ENCODE measurements at places on chromosomes 2 and 18. TPM values are rescaled to one million over a fixed set of nuclear protein-coding genes. Genes with fewer than 3 reads are reported as not detected.

SPDYA gene
- 0.87 TPM for total RNA-seq

- no peak for DNase-seq
These were observed 82.7 kb downstream of the AOX1 start for GRCh38 chr2:200668478-200668877.

NIF3L1 gene
- 37.4 TPM for total RNA-seq

PROC gene
- 1.1 TPM for total RNA-seq

DNA sequence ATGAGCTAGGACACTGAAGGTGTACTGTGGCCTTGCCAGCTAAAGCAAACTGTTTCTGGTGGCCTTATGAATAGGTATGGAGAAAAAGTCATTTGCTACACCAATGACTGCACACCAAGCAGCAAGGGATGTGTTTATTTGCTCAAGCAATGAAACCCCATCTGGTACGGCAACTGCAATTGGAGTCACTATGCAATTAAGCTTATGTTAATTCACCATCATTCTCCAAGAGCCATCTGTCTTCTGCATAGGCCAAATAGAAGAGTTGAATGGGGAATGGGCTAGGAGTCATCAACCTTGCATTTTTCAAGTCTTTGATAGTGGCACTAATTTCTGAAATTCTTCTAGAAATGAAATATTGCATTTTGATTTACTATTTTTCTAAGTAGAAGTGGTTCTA, 372.0 kb downstream of the KCNJ3 start:
- no peak for DNase-seq

GRCh38 chr2:97769711-97770110, 56.3 kb downstream of the ZAP70 start:
- DNase-seq, result no peak

All from Panc1 (cell line).